Stimulated activated CD4-positive, alpha-beta T cell treated with anti-CD3 and anti-CD28 coated beads, Interleukin-15, amount 100 ng/mL, for 24 hours (primary cell): ENCODE measurements at places on chromosomes 16 and 17.

GRCh38 chr16:23110257-23110899 is 38.9 kb downstream of the USP31 start:
- no peak for DNase-seq

DNA sequence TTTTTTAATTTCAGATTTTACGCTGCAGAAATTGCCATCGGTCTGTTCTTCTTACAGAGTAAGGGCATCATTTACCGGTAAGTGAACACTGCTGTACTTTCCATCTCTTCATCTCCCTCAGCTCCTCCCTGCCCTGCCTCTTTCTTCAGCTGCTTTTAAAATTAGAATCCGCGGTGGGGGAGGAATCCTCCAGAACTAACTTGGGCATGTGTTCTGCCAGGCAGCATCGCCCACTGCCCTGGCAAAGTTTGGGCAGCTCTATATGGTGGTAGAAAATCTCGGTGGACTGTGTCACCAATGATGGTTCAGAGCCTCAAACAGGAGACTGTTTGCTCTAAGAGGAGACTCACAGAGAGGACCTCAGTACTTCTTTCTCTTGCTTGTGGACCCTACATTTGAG is 81.6 kb upstream of the CACNG3 start:
- DNase-seq = no peak

DNA sequence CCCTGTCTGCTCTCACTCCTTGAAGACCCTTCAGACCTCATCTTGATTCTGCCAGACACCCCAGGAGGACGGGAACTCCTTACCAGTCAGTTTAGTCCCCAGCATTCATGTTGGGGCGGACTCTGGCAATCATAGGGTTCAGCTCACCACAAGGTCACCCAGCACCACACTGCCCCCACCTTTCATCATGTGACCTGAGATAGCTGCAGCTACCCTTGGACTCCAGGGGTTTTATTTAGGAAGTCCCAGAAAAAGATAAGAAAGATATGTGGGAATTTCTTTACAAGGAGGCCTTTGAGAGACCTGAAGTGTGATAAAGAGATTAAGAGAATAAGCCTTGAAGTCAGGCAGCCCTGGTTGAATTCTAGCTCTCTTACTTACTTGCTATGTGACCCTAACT is 59.8 kb upstream of the NLK start:
- no peak for DNase-seq

DNA sequence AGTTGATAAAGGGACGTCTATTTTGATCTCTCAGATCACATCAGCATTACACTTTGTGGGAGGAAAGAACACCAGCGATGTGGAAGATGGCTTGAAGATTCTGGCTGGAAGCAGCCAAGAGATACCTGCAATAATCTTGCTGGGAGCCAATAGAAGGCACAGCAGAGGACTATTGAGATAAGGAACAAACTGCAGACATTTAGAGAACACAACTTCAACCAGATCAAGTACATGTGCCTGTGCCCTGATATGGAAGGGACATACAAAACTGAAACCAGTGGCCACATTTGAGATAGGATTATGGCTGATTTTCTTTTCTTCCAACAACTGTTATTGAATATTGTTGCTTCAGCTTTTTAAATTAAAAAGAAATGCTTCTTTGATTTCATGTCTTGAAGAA is 18.6 kb upstream of the PSMD7 start:
- DNase-seq = no peak

- no peak for DNase-seq
These were observed 1.9 kb downstream of the NQO1 start for GRCh38 chr16:69724414-69724873.

DNA sequence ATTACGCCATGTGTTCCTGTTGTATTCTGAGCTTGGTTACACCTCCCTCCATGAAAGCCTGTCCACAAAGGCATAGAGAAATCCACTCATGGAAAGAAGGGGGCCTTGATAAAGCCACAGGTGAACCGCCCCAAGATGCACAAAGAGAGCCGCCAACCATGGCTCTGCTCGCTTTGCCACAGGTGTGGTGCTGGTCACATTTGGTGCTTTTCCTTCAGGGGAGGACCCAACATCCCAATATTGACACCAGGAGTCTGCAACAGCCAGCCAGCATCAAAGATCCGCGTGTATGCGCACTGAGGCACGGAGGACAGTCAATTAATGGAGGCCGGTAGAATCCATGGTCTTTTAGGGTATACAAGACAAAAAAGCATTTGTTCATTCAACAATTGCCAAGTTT is 7.3 kb downstream of the ABCA3 start:
- no peak for DNase-seq

- DNase-seq = no peak
These were observed 13.0 kb downstream of the MYBBP1A start for GRCh38 chr17:4542003-4542725.

DNA sequence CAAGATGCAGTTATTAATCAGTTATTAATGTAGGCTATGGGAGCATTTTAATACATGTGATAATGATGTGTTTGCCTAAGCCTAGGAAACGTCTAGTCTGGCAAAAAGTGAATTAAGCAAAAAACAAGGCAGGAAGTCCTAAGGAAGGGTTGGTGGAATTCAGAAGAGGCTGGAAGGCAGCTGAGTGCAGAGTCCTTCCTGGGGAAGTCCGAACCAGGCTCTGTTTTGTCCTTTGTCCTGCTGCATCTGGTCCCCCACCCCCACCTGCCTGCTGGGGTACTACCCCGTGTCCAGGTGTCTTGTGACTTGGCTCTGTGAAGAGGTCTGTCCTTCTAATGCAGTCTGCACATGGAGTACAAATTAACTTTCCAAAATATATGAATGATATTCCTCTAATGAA is 1.5 kb upstream of the MYH10 start:
- no peak for DNase-seq
